ENCODE measurements at places on chromosomes 13 and 19. TPM values are rescaled to one million over a fixed set of nuclear protein-coding genes. Genes with fewer than 3 reads are reported as not detected.
A peak's percentile ranks its signal among the peaks of the same experiment; 100 is the strongest.

GRCh38 chr19:31818798-31819105 is 469.5 kb upstream of the TSHZ3 start:
- DNase-seq, result no peak

GRCh38 chr19:56112313-56112709 is 8.8 kb downstream of the ZNF787 start:
- DNase-seq, result no peak

- no peak for DNase-seq
Measured at GRCh38 chr19:39112338-39112890, 13.2 kb upstream of the PAK4 start.

GRCh38 chr19:35264268-35265125 is 4.3 kb upstream of the USF2 start:
- peak; percentile 10 for DNase-seq

- DNase-seq, result no peak
Measured at GRCh38 chr13:112168761-112169160, 101.8 kb downstream of the SOX1 start.

- no peak for DNase-seq
Measured at GRCh38 chr19:43960411-43960810, 9.4 kb downstream of the ZNF221 start.

GRCh38 chr13:24261566-24261965 is 47.8 kb upstream of the C1QTNF9 start:
- DNase-seq, result peak; percentile 12

DNA sequence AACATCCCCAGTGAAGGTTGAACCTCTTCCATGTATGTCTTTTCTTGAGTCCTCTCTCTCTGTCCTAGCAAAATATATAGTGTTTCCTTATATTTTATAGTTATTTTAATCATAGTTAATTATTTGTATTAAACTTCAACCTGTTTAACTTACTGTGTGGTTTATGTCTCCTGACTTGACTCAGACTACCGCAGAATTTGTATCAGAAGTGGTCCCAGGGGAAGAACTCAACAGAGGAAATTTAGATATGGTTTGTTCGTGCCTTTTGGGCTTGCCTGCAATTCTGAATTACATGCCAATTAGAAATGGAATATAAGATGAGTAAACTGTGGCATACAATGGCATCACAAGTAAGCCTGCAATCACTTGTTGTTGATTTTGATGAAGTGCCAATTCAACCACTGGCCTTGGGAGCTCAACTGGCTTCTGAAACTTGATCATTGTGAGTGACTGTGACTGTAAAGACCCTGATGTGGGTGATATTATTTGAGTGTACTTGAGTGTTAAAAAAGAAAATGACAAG is 1459.5 kb upstream of the PCDH20 start:
- no peak for DNase-seq

GRCh38 chr19:35868172-35868822 is at the start of gene APLP1:
APLP1 (plus strand) TSS chr19:35868574; CDS start chr19:35868637, 63 bp downstream.
- DNase-seq, result peak; percentile 71

GRCh38 chr19:540867-541637 is 2.8 kb upstream of the GZMM start:
- no peak for DNase-seq

GRCh38 chr19:50001775-50002174 is 23.4 kb downstream of the VRK3 start:
- DNase-seq, result no peak

- DNase-seq, result no peak
Measured at GRCh38 chr13:95246292-95247082, 54.8 kb downstream of the ABCC4 start.

- DNase-seq, result no peak
Measured at GRCh38 chr19:17112271-17112670, 36.7 kb downstream of the MYO9B start.

DNA sequence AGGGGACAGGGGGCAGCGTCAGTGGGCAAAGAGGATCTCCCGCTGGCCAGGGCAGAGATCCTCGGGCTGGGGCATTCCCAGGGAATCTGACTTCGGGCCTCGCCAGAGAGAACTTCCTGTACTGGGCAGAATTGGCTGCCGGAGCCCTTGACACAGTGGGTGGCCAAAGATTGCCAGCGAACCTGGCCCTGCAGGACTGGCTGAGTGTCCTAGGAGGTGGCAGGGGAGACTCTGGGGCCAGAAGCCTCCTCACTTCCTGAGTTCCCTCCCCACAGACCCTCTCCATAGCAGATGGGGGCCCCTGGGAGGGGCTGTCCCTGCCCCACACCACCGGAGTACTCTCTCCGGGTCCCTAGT is 19.3 kb downstream of the DPP9 start:
- no peak for DNase-seq

- no peak for DNase-seq
Measured at GRCh38 chr13:47893527-47893926, 107.5 kb downstream of the SUCLA2 start.

- no peak for DNase-seq
Measured at GRCh38 chr13:77701305-77701704, 3.8 kb downstream of the SLAIN1 start.

- DNase-seq, result no peak
Measured at GRCh38 chr13:45500492-45501174, 35.9 kb downstream of the COG3 start.

DNA sequence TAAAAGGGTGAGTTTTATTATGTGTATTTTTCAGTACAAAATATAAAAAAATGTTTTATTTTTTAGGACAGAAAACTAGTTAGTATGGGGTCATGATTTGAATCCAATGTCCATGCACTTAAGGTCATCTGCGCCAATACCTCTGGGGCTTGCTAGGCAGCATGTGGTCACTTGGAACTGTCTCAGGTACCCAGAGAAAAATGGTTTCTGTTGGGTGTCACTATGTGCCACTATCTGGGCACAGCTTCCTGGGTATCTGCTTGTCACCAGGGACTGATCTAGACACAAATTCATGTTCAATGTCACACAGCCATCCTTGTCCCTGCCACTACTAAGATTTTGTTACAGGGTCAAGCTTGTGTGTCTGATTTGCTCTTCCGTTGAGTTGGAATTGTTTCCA is 100.4 kb downstream of the RGCC start:
- no peak for DNase-seq

GRCh38 chr19:8259922-8260247 is 48.3 kb downstream of the CD320 start:
- peak; percentile 9 for DNase-seq

GRCh38 chr13:106548064-106548696 is 12.7 kb upstream of the EFNB2 start:
- DNase-seq, result no peak

DNA sequence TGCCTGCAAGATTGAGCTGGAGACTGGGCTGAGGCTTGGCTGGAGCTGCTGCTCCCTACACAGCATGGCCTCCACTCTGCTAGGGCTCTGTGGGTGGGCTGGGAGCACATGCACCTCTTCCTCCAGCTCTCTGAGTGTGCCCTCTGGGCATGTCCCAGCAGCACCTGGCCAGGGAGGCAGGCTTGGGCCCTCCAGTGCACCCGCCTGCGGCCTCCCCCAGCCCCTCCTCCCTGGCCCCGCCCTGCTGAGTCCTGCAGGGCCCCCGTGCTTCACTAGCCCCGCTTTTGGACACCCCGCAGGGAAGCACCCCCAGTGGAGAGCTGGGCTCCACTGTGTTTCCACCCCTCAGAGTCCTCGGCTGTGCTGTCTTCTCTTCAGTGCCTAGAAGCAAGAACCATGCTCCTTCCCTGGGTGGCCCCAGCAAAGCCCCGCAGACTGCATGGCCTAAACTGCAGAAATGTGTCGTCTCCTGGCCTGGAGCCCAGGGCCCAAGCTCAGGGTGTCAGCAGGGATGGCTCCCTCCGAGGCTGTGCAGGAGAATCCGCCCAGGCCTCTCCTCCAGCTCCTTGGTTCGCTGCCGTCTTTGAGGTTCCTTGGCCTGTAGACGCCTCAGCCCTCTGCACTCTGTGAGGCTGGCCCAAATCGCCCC is 5.0 kb upstream of the TEX29 start:
- no peak for DNase-seq

DNA sequence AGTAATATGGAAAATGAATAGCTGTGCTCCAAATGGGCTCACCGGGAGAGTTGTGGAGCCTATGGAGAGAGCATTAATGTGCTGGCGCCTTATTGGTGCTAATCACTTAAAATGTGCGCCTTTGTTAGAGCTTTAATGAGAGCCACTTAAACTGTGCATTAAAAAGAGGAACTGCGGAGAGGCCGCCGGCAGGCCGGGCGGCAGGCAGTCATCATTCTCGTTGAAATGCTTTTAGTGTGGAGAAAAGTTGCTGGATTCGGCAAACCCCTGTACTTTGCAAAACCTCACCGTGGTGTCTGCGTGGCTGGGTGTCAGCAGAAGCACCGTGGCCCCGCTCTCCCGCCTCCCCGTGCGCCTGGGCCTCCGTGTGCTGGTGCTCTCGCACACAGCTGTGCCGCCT is 105.5 kb downstream of the KDM4B start:
- no peak for DNase-seq

- DNase-seq, result no peak
Measured at GRCh38 chr19:4717966-4718701, 5.5 kb downstream of the DPP9 start.

GRCh38 chr13:80665792-80666333 is 324.9 kb upstream of the SPRY2 start:
- DNase-seq, result no peak

GRCh38 chr19:42386974-42387707 is 3.0 kb downstream of the CNFN start:
- peak; percentile 75 for DNase-seq

DNA sequence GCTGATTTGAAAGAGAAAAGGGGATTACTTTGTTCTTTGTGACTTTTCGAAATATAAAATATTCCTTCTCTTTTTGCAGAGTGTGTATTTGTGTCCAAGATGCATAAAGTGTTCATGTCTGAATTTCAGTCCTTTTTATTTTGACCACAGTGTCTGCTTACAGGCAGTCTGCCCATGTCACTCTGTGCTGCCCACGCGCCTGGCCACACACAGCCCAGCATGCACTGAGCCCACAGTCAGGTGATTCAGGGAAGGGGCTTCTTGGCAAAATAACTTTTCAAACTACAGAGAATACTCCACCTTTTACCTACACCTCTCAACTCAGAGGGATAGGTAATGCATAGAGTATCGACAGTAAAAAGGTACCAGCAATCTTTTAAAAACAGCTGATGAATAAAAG is 142.5 kb upstream of the TRPC4 start:
- no peak for DNase-seq

FXYD1 gene
- 2.3 TPM for total RNA-seq

FLT1 gene
- total RNA-seq, result 47.4 TPM

CEACAM8 gene
- not detected for total RNA-seq

LILRA2 gene
- 0.87 TPM for total RNA-seq

PABPC3 gene
- total RNA-seq, result 24.0 TPM

CYP2F1 gene
- total RNA-seq, result 1.7 TPM

TEX26 gene
- 5.5 TPM for total RNA-seq

ADGRE1 gene
- total RNA-seq, result 5.0 TPM

OR7A5 gene
- 4.3 TPM for total RNA-seq

PVR gene
- total RNA-seq, result 29.1 TPM

FGF22 gene
- 1.8 TPM for total RNA-seq

DNAJC15 gene
- 11.8 TPM for total RNA-seq

GPR12 gene
- total RNA-seq, result not detected

AKAP8 gene
- total RNA-seq, result 46.3 TPM

TLE2 gene
- total RNA-seq, result 70.5 TPM

BORCS8 gene
- 25.7 TPM for total RNA-seq

All from testis (tissue), 5 donors.